Activated T-helper 9 cell treated with anti-CD3 and anti-CD28 coated beads, Interleukin-2, amount 50 U/mL, for 16 hours (primary cell): ENCODE measurements at places on chromosomes 11 and 22.

DNA sequence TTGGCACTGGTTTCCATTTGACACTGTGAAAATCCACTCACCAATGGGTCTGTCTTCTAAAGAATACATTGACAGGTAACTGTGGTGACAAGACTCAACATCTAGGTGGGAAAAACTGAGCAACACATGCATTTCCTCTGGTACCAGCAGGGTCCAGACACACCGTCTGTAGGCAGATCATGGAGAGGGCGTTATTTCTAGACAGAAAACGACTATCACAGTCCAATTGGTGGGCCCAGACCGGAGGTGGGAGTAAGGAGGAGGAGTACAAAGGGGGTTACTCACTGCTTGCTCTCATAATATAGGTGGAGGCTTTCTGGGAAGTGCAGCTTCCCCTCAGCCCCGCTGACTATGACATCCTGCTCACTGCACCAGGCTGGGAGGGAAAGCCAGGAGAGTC, 9.9 kb downstream of the OVCH2 start:
- no peak for DNase-seq

DNA sequence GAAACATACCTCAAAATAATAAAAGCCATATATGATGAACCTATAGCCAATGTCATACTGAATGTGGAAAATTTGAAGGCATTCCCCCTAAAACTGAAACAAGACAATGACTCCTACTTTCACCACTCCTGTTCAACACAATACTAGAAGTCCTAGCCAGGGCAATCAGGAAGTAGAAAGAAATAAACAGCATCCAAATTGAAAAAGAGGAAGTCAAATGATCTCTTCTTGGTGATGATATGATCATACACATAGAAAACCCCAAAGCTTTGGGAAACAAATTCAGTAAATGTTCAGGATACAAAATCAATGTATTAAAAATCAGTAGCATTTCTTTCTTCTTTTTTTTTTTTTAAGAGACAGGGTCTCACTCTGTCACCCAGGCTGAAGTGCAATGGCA, 109.9 kb downstream of the DLG2 start:
- DNase-seq = no peak

DNA sequence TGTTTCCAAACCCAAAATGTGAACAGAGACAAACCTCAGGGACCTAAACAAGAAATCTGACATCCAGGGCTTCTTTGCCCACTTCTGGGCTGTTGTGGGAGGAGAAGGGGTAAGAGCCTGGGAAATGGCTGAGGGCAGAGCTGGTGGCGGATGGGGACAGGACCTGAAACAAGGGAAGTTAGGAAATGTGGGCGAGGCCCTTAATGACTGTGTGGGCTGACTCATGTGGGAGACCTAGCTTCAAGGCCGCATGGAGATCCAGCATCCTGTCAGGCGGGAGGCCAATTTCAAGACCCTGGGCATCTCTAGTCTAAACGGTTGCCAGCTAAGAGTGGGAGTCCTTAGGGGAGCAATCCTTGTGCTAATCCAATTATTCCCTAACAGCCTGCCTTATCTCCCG, 2.1 kb upstream of the OAF start:
- no peak for DNase-seq

DNA sequence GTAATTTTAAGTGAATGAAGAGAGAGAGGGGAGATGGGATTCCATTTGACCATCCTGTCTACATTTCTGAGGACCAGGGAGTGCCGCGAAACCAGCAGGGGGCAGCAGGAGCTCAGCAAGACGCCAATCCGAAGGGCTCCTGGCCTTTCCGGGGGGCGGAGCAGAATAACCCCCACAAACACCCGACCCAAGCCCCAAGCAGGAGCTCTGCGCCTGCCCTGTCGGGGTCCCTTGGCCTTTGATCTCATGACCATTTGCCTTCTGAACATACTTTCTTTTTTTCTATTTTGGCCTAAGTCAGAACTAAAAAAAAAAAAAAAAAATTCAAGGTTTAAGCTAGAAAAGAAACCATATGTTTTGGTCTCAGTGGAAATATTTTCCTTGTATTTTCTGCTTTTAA, 21.9 kb upstream of the SCN2B start:
- peak; percentile 75 for DNase-seq

- no peak for DNase-seq
These were observed 1652.8 kb downstream of the LRRC4C start for GRCh38 chr11:39806652-39807051.

DNA sequence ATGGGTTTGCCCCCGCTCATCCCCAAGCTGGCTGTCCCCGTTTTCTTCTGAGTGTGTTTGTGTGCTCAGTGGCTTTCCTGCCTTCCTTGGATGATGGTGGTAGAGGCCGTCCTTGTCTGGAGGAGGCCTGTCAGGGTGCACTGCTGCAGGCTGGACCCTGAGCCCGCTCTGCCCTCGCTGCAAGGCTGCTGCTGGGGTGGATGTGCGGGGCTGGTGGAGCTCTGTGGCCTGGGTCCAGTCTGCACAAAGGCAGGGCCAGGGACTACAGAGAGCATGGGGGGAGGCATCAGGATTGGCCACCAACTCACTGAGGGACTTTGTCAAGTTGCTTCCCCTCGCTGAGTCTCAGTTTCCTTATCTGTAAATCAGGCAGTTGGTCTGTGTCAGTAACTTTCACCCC, 275.0 kb downstream of the KIRREL3 start:
- no peak for DNase-seq

DNA sequence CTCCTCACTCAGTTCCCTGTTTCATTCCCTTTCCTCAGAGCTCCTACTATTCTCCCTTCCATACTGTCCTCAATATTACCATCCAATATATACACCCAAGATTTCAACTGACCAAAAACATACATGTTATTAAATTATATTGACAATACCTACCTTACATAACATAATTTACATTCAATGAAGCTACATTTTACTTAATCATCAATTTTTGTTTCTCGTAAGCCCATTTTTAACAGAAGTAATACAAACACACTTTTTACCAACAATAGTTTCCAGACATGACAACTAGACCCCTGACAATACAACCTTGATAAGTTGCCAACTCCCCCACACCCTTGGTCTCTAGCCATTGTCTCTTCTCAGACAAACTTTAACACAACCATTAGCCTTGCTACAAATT, 145.8 kb upstream of the DDI1 start:
- DNase-seq = no peak

- no peak for DNase-seq
These were observed 85.3 kb downstream of the CACNA1I start for GRCh38 chr22:39655831-39656230.

GRCh38 chr22:30790366-30790765, 95.7 kb downstream of the OSBP2 start:
- DNase-seq = no peak

GRCh38 chr11:2711161-2711560, 11.4 kb upstream of the KCNQ1OT1 start:
- DNase-seq = no peak

- DNase-seq = no peak
These were observed 40.2 kb downstream of the ST14 start for GRCh38 chr11:130199792-130200191.

- no peak for DNase-seq
These were observed 4.2 kb upstream of the MPEG1 start for GRCh38 chr11:59216641-59217564.

DNA sequence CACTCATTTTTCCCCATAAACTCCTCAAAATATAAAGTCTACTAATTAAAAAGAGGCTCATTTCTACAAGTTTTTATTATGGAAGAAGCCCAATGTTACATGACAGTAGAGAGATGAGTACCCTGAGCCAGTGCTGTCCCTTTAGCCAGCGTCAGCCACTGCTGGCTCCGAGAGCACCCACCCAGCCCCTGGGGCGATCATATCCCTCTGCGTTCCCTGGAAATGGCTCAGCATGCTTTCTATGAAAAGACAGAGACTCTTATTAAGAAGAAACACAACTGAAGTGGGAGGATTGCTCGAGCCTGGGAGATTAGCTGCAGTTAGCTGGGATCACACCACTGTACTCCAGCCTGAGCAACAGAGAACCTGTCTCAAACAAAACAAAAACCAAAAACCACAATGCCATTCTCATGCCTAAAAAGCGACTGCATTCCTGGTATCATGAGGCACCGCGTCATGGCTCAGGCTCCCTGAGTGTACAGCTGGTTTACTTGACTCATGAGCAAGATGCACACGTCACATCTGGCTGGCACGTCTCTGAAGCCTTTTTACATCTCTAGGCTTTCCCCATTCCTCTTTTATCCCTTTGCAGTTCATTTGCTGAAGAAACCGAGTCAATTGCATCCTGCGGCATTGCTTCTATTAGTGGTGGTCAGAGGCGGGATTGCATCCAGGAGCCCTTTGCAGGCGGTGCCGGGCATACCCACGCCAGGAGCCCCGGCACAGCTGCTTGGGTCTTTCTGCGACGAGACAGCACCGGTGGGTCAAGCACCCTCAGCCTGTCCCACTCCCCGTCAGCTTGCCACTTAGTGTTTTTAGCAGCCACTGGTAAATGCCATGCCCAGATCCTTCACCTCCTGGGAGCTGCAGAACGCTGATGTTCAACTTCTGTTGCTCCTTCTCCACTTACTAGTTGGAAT, 119.9 kb downstream of the CTTN start:
- no peak for DNase-seq

DNA sequence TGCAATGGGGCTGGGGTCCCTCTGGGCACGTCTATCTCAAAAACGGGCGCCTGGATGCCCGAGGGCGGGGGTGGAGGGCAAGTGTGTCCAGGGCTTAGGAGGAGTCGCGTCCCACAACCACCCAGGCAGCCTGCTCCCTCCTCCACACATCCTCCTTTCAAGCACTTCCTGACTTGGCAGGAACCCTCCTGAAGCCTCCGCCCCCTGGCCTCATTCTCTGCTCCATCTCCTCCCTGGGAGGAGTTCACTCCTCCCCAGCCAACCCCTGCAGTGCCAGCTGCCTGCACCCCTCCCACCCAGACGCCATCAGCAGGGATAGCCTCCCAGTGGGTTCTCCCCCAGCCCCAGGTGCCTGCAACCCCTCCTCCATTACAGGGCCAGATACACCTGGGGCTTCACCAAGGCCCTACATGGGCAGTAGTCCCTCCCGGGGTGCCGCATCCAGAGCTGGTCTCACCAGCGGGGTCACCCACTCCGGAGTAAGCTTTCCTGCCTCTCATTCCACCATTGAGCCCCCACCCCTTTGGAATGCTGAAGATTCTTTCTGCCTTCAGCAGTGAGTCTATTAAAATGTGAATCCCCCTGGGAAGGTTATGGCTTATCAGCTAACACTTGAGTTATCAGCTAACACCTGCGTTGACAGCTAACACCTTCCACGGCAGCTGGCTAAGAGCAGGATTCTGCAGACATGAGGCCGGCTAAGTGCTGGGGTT, 24.4 kb downstream of the RTN4R start:
- DNase-seq = peak; percentile 27

DNA sequence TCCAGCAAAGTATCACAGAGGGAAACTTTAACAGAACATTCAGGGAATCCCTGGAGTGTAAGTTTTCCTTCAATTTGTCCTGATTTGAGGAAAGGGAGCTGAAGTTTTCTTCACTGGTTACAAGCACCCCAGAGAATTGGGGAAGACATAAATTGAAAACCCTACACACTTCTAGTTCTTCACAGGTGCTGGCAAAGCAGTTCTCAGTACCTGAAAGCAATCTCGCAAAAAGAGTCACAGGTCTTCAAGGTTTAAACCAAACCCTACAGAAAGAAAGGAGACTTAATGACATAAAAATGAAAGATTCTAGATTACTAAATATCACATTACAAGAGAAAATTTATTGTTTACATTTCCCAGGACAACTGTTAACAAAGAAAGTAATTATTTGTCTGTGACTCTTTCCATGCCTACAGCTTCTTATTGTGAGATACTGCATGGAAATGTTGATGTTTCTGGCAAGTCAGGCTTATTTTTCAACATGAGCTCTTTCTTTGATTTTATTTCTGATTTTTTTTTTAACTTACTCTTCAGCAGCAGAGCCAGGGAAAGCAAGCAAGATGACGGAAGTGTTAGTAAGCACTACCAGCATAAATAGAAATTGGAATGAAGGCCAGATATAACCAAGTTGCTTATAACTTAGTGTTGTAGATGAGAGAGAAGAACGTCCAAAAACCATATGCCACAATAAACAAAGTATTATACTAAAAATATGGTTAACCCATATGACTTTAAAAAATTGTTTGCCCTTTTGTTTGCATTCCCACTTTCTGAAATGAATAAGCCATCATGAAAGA, 44.1 kb downstream of the FANCF start:
- no peak for DNase-seq

GRCh38 chr11:70322666-70323065, 52.2 kb downstream of the PPFIA1 start:
- no peak for DNase-seq

DNA sequence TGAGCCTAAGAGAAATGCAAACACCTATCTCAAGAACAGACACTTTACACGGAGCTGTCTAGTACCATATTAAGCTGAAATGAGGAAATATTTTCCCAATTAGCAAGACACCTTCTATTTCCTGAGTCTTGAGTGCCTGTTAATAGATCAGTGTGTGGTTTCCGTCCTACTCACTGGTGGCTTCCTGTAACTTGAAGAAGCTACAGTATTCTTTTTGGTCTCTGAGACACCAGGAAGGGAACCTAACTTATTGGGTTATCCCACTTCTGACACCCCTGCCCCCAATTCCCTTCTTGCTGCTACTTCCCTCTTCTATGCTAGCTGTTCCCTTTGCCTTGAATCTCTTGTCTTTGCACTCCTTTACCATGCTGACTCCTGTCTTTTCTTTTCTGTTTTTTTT, 92.7 kb downstream of the FDX1 start:
- DNase-seq = no peak

GRCh38 chr11:68664906-68665305, 19.4 kb upstream of the GAL start:
- no peak for DNase-seq

DNA sequence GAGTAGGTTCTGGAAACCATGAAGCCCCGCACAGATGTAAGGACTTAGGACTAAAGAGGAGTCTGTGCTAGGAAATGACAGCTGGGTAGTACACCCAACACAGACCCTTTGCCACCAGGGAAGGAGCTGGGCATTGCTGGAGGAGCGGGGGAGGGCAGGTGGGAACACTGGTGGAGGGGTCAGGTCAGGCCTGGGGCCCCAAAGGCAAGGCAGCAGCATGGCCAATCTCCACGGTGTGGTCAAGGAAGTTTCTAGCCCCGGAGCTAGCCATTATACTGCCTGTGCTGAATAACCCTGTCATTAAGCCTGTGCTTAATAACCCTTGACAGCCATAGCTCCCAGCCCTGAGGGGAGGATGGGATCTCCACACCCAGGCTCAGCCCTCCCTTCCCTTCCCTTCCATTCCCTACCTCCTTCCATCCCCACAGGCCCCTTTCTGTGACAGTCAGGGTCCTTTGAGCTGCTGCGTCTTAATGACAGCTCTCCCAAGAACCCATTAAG, 2.1 kb downstream of the TMPRSS4 start:
- DNase-seq = no peak

DNA sequence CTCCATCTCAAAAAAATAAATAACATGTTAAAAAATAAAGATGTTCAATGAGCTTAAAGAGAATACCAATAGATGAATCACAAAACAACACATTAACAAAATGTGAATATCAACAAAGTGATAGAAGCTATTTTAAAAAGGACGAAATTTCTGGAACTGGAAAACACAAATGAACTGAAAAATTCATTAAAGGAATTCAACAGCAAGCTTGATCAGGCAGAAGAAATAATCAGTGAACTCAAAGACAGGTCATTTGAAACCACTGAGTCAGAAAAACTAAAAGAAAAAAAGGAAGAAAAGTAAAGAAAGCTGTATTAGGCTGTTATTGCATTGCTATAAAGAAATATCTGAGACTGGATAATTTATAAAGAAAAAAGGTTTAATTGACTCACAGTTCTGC, 7.0 kb upstream of the MTMR2 start:
- no peak for DNase-seq
